ENCODE measurements at places on chromosomes 12 and 14.

- no peak for DNase-seq
These were observed 616.5 kb downstream of the TRHDE start for GRCh38 chr12:72888693-72889092.

DNA sequence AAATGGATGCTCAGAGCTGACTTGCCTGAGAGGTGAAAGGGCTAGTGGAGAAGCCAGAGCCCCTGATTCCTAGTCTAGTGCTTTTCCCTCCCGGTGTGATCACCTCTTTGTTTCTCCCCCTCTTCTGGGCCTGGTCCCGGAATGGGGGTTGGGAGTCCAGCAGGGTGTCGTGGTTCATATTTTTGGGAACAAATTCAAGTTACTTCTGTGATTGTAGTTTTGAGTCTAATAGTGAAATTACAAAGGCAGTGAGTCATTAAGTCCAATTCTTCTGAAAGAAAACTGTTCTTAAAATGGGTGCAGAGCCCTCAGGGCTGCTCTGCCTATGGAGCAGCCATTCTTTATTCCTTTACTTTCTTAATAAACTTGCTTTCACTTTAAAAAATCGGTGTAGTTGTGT, 7.6 kb downstream of the SUSD6 start:
- no peak for DNase-seq

DNA sequence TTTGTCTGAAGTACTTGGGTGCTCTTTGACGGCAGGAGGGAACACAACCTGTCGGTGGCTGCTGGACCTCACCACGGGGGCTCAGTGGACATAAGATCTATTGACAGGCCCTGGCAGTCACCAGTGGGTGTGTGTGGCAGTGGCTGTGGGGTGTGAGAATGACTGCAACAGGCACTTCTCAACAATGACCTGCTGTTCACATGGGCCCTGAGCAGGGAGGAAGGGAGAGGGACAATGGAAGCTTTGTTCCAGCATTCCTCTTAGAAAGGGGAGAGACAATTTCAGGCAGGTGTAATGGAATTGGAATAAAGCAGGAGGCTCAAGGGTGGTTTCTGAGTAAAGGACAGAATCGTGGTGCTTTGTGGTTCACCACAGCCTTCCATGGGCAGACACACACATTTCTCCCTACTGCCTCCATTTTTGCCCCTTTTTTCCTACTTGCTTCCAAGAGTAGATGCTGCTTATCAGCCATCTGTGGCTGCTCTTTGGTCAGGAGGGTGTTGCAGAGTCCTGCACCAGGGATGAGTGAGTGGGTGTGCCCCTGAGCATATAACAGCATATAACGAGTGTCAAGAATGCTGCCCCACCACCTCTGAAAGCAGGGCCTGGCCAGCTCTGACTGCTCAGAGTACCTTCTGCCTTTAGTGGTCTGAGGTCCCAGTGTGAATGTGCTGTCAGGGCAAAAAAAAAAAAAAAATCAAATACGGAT, 267.7 kb downstream of the RASSF9 start:
- no peak for DNase-seq

DNA sequence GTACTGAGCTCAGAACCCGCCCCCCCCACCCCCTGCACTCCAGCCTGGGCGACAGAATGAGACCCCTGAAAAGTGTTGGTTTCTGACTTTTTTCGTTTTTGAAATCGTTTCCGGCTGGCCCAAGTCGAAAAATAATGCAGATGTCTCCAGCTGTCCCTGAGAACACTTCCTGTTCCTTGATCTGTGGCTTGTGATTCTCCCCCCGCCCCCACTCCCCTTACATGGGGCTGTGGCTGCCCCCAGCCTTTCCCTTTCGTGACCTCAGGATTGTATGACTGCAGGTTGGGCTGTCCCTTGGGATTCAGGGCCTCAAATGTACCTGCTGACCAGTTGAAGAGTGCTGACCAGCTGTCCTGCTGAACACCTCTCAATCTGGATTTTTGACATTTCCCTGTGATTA, 34.1 kb downstream of the NOC4L start:
- no peak for DNase-seq
